ENCODE measurements at places on chromosomes 1 and 21.

DNA sequence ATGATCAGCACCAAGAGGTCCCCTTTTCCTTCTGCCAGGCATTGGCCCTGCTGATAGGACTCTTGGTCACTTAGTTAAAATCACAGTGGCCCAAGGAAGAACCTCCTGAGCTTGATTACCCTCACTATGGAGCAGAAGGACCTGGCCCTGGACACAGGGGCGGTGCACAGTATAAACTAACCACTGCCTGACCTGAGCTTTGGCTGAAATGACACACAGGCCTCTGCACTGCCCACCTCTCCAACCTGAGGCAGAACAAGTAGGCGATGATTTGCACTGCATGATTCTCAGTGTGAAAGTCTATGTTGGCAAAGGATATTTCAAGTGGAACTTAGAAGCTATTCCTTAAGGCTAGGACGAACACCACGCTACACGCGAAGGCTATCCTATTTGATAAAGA is 48.5 kb downstream of the CAPN2 start:
- no peak for DNase-seq

GRCh38 chr1:235767795-235768194 is 98.9 kb downstream of the LYST start:
- DNase-seq: no peak

DNA sequence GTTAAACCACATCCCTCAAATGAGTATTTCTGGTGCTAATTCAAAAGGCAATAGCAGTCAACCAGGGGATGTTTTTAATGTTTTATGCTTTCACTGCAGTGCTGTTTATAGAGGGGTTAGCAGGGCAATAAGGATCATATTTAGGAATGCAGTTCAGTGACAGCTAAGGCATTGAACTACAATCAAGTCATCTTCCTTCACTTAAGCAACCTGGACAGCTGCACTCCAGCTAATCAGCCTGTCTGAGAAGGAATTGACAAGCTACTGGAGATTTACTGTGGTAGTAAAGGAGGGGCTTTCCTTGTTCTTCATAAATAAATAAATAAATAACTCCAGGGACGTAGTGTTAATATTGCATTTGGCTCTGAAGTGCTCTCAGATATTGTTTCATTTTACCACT is 93.9 kb downstream of the DAB1 start:
- DNase-seq: no peak

DNA sequence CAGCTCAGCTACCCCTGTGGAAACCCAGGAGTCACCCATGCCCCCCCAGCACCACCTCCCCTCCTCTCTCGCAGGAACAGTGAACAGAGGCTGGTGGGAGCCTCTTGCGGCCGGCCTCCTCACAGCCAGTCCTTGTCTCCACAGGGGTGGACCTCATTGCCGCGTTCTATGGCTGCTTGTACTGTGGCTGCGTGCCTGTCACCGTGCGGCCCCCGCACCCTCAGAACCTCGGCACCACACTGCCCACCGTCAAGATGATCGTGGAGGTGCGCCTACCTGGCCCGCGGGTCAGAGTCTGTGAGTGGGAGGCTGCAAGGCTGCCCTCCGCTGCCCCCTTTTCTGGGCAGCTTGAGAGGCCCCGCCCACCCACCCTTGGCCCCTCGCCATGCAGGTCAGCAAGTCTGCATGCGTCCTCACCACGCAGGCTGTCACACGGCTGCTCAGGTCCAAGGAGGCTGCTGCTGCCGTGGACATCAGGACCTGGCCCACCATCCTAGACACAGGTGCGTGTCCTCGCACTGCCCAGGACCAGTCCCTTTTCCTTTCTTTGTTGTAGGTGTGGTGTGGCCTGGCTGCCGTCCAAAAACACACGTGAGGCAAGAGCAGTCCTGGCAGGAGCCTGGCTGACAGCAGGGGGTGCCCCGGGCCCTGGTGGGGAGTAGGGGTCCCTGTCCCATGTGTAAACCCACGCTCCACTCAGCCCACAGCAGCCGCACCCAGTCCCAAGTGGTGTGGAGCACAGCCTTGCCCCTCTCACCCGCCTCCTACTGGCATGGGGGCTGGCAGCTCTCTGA is 50.3 kb downstream of the S100B start:
- no peak for DNase-seq

DNA sequence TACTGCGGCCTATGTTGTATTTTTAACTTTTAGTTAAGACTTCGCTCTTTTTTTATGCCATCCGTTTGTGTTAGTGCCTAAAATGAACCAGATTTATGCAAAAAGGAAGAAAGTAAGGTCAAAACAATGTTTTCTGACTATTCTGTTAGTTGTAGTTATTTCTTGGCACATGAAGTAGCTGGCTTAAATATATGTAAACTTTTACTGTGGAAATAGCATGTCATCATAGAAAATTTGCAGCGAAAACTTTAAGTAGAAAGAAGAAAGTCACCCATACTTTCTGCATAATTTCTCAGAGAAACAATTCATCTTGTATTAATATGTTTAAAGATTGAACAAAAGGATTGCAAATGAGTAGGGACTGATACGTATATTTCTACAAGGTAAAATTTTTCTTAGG is 106.4 kb downstream of the NEK7 start:
- no peak for DNase-seq

- no peak for DNase-seq
Observed at GRCh38 chr1:210340841-210341240, 12.1 kb downstream of the HHAT start.

DNA sequence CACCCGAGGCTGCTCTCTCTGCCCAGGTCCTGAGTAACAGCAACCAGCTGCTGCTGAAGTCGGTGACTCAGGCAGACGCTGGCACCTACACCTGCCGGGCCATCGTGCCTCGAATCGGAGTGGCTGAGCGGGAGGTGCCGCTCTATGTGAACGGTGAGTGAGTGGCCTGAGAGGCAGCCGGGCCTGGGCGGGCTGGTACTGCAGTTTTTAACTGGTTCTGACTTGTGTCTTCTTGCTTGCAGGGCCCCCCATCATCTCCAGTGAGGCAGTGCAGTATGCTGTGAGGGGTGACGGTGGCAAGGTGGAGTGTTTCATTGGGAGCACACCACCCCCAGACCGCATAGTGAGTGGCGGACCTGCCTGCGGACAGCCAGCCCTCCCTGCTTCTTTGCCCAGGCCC is 91.2 kb upstream of the CD1D start:
- no peak for DNase-seq

GRCh38 chr1:155247667-155248553 is 7.4 kb downstream of the ENTREP3 start:
- DNase-seq: no peak

DNA sequence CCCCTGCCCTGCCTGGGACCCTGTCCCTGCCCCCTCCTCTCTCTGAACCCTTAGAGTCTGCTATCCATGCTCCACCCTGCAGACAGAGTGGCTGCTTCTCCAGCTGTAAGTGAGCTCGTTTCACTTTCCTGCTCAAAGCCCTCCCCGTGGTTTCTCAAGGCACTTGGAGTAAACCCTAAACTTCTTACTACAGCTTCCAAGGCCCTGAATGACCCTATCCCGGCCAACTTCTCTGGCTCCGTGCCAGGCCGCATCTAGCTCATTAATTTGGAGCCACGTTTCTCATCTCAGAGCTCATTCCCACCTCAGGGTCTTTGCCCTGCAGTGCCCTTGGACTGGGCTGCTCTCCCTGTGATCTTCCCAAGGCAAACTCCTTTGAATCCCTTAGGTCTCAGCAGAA is 235.1 kb upstream of the RUNX1 start:
- peak; percentile 14 for DNase-seq

DNA sequence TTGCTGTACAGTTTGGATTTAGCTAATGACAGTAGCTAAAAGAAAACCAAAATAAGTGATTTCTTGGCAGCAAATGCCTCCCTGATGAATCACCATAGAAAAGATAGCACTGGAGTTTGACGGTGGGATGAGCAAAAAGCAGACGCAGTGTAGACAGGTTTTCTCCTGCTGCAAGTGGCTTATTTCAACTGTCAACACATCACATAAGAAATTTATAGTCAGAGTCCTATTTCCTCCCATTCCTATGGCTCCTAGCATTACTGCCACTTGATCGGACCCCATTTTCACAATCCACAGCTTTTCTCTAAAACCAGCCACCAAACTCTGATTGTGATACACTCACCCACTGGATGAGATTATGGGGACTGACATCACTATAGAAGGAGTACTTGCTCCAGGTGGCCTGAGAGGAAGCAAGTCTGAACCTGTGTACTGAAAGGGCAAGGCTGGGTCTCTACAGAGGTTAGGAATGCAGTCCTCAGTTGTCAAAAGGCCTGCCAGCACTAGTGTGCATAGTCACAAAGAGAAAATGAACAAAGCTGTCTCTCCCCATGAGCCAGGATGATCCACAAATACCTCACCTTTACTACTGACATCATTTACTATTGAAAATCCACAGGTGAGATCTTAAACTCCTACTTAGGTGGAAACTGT is 359.8 kb downstream of the LTN1 start:
- peak; percentile 41 for DNase-seq

- DNase-seq: no peak
Observed at GRCh38 chr1:218930472-218931241, 243.0 kb upstream of the LYPLAL1 start.

- DNase-seq: peak; percentile 58
Observed at GRCh38 chr1:35377555-35377954, 109.0 kb downstream of the ZMYM4 start.

- DNase-seq: no peak
Observed at GRCh38 chr1:119882132-119883049, 13.9 kb downstream of the ADAM30 start.

- no peak for DNase-seq
Observed at GRCh38 chr1:209777587-209777986, 6.8 kb downstream of the C1orf74 start.

DNA sequence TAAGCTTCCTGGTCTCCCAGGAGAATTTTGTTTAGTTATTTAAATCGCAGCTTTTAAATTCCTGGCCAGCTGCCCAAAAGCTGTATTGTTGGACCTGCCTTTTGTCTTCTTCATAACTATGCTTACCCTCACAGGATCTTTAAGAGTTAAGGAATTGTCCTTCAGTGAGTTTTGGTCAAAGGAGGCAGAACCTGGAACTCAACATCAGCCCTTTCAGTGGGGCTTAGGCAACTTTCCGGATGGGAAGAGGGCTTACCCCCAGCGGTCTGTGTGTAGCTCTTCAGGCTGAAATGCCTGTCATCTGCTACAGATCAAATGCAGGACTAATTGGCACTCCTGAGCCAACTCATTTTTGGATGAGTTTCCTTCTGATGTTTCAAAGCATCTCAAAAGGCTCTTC is 402.6 kb downstream of the SIPA1L2 start:
- DNase-seq: no peak

- DNase-seq: no peak
Observed at GRCh38 chr1:205345761-205346160, 11.0 kb downstream of the KLHDC8A start.

DNA sequence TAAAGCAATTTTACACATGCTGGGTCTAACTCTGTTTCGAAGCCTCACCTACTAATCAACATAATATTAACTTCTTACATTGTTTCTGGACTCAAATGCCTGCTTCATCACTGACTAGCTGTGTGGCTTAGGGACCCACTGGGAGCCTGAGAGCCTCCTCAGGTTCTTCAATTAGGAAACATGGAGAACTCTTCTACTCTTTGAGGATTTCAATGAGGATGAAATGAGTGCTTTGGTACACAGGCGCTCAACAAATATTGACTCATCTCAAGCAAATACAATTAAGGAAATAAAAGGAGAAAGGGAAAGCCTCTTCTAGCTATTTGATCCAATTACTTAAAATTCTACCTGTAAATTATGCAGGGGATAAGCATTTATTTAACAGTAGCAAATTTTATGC is 84.4 kb upstream of the JAK1 start:
- DNase-seq: no peak
